ENCODE measurements at places on chromosomes 4 and X. TPM values are rescaled to one million over a fixed set of nuclear protein-coding genes. Genes with fewer than 3 reads are reported as not detected.

DNA sequence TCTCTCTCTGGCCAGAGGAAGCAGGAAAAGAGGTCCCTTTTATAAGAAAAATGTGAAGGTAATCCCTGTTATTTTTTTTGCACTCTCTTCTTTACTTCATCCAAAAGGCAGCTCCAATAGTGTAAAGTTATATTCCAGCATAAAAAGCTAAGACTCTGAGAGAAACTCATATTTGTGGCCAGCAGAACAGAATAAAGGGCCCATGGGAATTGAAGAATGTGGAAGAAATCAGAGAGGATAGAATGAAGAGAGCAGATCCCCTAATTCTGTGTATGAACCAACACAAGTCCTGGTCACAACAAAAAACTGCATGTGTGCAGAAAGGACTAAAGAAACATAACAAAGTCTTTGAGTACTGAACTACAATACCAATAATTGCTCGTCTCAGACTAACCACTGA, 22.3 kb downstream of the RPS6KA6 start:
- DNase-seq, result no peak
- no peaks in the 10 kb centered on the region for H3K36me3 ChIP-seq
- no peaks in the 10 kb centered on the region for H3K4me1 ChIP-seq

DNA sequence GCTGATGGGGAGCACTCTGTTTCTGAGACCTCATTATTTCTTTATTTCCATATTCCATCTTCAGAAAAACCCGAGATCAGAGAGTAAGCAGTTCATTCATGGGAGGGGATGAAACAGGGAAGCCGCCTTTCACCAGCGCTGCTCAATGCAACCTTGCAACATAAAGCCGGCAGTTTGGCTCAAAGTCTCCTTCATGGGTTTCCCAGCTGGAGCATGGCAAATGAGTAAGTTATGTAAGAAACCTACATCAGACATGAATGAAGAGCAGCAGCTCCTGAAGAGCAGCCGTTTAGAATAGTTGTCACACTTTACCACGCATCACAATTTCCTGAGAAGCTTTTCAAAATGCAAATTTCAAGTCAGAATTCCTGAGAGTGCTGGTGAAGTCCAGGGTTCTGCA, 578.8 kb downstream of the FSTL5 start:
- no peak overlapping the region for H3K27ac ChIP-seq
- H3K4me3 ChIP-seq, result no peak overlapping the region
- H3K4me1 ChIP-seq, result no peaks in the 10 kb centered on the region
- no peak for DNase-seq

GRCh38 chr4:151418385-151418784, 9.4 kb downstream of the FHIP1A start:
- H3K27me3 ChIP-seq, result no peaks in the 10 kb centered on the region
- DNase-seq, result no peak
- no peaks in the 10 kb centered on the region for H3K36me3 ChIP-seq
- no peaks in the 10 kb centered on the region for H3K4me1 ChIP-seq
- H3K4me3 ChIP-seq, result no peak overlapping the region

Gene FRAS1
- 6.4 TPM for total RNA-seq

- no peak overlapping the region for H3K27ac ChIP-seq
- no peaks in the 10 kb centered on the region for H3K36me3 ChIP-seq
- no peak overlapping the region for H3K4me3 ChIP-seq
- peaks cover 31% of the 10 kb centered on the region for H3K27me3 ChIP-seq
- H3K4me1 ChIP-seq, result no peaks in the 10 kb centered on the region
These were observed 12.3 kb downstream of the PITX2 start for GRCh38 chr4:110610620-110610939.

DNA sequence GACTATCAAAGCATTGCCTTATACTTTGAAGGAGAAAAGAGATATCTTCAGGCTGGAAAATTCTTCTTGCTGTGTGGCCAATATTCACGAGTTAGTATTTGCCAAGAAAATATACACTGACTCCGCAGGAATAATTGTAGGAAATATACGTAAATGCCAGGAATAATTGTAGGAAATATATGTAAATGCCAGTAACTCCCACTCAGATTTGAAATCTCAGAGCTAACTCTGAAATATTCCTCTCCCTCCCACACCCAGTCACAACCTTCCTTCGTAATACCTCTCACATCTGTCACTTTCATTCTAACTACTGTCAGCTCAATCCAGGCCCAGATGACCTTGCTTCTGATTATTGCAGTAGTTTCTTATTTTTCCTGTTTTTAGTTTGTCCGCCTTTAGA, 73.5 kb downstream of the WDR19 start:
- no peak overlapping the region for H3K4me3 ChIP-seq
- DNase-seq, result no peak
- H3K27me3 ChIP-seq, result no peaks in the 10 kb centered on the region
- no peaks in the 10 kb centered on the region for H3K4me1 ChIP-seq
- H3K27ac ChIP-seq, result no peak overlapping the region
- no peaks in the 10 kb centered on the region for H3K36me3 ChIP-seq

GRCh38 chrX:48918643-48919340, at the start of gene PIM2:
PIM2 (minus strand) TSS chrX:48919024; CDS start chrX:48918834, 190 bp downstream.
- H3K27ac ChIP-seq, result peak within 1 kb of the TSS; percentile 84
- no peaks in the 10 kb centered on the region for H3K36me3 ChIP-seq
- H3K4me3 ChIP-seq, result peak within 1 kb of the TSS; percentile 53
- H3K4me1 ChIP-seq, result no peaks in the 10 kb centered on the region
- no peaks in the 10 kb centered on the region for H3K27me3 ChIP-seq
- DNase-seq, result peak; percentile 93

Gene ABLIM2
- 7.3 TPM for total RNA-seq

Gene CXCR3
- total RNA-seq, result not detected

- H3K27me3 ChIP-seq, result no peaks in the 10 kb centered on the region
- peak overlapping the region; percentile 81 for H3K27ac ChIP-seq
- no peak overlapping the region for H3K4me3 ChIP-seq
- peak; percentile 12 for DNase-seq
- H3K36me3 ChIP-seq, result no peaks in the 10 kb centered on the region
These were observed 19.4 kb upstream of the RAB40A start for GRCh38 chrX:103538728-103539127.

GRCh38 chr4:106650701-106651100, 282.1 kb upstream of the GIMD1 start:
- no peaks in the 10 kb centered on the region for H3K27me3 ChIP-seq
- no peak for DNase-seq
- no peak overlapping the region for H3K4me3 ChIP-seq
- H3K4me1 ChIP-seq, result no peaks in the 10 kb centered on the region
- H3K36me3 ChIP-seq, result no peaks in the 10 kb centered on the region

Gene RHOXF2
- total RNA-seq, result 10.0 TPM

- DNase-seq, result no peak
- H3K4me1 ChIP-seq, result no peaks in the 10 kb centered on the region
- no peak overlapping the region for H3K27ac ChIP-seq
These were observed 88.0 kb downstream of the GUCY2F start for GRCh38 chrX:109393859-109394258.

DNA sequence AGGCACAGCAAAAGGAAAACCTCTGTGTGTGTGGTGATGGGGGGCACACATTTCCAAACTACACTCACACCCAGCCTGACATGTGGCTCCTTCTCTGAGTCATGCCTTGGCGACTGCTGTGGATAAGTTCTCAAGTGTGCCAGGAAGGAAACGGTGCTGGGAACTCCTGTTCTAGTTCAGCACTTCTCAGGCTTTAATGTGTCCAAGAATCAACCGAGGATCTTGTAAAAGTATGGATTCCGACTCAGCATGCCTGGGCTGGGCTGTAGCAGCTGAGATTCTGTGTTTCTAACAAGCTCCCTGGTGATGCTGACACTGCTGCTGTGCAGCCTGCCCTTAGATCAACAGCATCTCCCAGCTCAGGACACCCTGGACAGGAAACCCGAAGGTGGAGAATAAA, 20.2 kb downstream of the CLNK start:
- no peak overlapping the region for H3K4me3 ChIP-seq
- peak; percentile 90 for DNase-seq
- H3K27me3 ChIP-seq, result no peaks in the 10 kb centered on the region
- H3K4me1 ChIP-seq, result peaks cover 3% of the 10 kb centered on the region
- H3K36me3 ChIP-seq, result no peaks in the 10 kb centered on the region

Gene GABRG1
- total RNA-seq, result not detected

- peak overlapping the region; percentile 66 for H3K27ac ChIP-seq
- H3K27me3 ChIP-seq, result no peaks in the 10 kb centered on the region
- no peak for DNase-seq
- H3K36me3 ChIP-seq, result no peaks in the 10 kb centered on the region
- H3K4me3 ChIP-seq, result no peak overlapping the region
These were observed 61.3 kb downstream of the ENPP6 start for GRCh38 chr4:184156163-184156920.

DNA sequence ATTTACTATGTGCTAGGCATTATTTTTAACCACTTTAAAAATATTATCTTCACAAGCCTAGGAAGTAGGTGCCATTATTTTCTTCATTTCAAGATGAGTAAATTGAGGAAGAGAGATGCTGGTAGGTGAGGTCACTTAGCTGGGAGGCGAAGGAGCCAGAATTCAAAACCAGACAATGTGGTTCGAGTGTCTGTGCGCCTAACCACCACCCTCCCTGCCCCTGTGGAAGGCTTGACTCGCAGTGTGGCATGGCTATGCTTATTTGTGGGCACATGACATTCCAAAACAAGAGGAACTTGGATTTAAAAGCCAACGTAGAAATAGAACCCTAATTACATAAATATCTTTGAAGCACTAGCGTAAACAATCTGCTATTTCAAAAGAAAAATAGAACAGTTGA, 226.6 kb upstream of the PITX2 start:
- H3K27me3 ChIP-seq, result no peaks in the 10 kb centered on the region
- H3K27ac ChIP-seq, result no peak overlapping the region
- DNase-seq, result no peak
- no peaks in the 10 kb centered on the region for H3K4me1 ChIP-seq
- no peak overlapping the region for H3K4me3 ChIP-seq

DNA sequence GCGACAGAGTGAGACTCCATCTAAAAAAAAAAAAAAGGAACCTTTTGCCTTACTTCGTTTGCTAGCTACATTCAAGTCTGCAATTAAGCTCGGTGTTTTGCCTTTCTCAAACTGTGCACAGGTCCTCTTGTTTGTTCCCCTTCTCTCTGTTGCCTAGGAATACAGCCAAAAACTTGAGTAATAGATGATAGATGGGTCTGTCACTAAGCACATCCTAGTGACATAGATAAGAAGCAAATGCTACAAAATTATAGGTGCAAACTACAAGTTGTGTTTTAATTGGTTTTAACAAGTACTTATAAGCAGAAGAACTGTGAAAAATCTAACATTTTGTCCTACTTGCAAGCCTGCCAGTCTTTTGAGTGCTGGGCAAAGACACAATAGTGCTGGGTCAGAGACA, 95.2 kb downstream of the SNCA start:
- H3K27me3 ChIP-seq, result no peaks in the 10 kb centered on the region
- H3K4me3 ChIP-seq, result no peak overlapping the region
- no peak for DNase-seq

- DNase-seq, result no peak
- H3K36me3 ChIP-seq, result no peaks in the 10 kb centered on the region
- H3K27me3 ChIP-seq, result no peaks in the 10 kb centered on the region
- H3K4me1 ChIP-seq, result no peaks in the 10 kb centered on the region
- H3K27ac ChIP-seq, result no peak overlapping the region
These were observed 129.6 kb upstream of the MED14 start for GRCh38 chrX:40864972-40865371.

Gene MAGEA4
- total RNA-seq, result not detected

DNA sequence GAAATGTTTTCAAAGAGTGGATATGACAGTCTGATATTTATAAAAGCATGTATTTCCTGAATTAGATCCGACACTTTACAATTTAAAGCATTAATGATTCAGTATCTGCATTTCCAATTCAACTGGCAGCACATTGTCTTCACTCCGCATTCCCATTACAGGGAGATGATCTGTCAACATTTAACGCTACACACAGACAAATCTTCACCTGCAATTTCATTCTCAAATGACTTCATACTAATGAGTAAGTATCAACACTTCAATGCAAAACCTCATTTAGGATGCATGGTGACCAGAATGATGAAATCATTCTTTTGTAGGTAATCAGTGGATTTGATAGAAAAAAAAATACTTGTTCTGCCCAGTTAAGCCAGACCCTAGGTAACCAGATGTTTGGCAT, 749.6 kb downstream of the CENPC start:
- no peak overlapping the region for H3K4me3 ChIP-seq
- no peaks in the 10 kb centered on the region for H3K36me3 ChIP-seq
- H3K27me3 ChIP-seq, result no peaks in the 10 kb centered on the region
- no peak overlapping the region for H3K27ac ChIP-seq
- no peaks in the 10 kb centered on the region for H3K4me1 ChIP-seq

Gene ITIH6
- total RNA-seq, result 1.0 TPM

- no peak overlapping the region for H3K4me3 ChIP-seq
- H3K36me3 ChIP-seq, result no peaks in the 10 kb centered on the region
- H3K4me1 ChIP-seq, result no peaks in the 10 kb centered on the region
- DNase-seq, result no peak
- no peak overlapping the region for H3K27ac ChIP-seq
- no peaks in the 10 kb centered on the region for H3K27me3 ChIP-seq
These were observed 44.3 kb downstream of the CNGA1 start for GRCh38 chr4:47972181-47972580.

Gene PPP4R3C
- 0.91 TPM for total RNA-seq

GRCh38 chrX:137945470-137945869, 379.5 kb downstream of the ZIC3 start:
- H3K27ac ChIP-seq, result no peak overlapping the region
- no peaks in the 10 kb centered on the region for H3K36me3 ChIP-seq
- no peaks in the 10 kb centered on the region for H3K27me3 ChIP-seq
- DNase-seq, result no peak

DNA sequence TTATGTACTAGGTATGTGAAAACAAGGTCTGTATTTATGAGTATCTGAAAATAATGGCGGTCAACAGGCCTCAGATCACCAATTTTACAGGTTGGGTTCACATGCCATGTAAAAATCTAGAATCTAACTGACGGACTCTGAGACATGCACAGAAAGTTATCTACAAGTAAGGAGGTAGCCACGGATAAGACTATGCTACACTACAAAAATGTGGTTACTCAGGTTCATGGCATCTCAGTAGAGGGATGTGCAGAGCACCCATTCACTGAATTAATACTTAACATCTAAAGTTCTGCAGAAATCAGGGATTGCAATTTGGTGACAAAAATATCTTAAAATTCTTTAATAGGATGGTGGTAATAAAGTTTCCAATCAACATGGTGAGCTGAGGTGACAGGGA, 155.9 kb downstream of the APBB2 start:
- no peak for DNase-seq
- no peak overlapping the region for H3K4me3 ChIP-seq
- no peaks in the 10 kb centered on the region for H3K27me3 ChIP-seq
- H3K27ac ChIP-seq, result no peak overlapping the region
- H3K4me1 ChIP-seq, result no peaks in the 10 kb centered on the region

DNA sequence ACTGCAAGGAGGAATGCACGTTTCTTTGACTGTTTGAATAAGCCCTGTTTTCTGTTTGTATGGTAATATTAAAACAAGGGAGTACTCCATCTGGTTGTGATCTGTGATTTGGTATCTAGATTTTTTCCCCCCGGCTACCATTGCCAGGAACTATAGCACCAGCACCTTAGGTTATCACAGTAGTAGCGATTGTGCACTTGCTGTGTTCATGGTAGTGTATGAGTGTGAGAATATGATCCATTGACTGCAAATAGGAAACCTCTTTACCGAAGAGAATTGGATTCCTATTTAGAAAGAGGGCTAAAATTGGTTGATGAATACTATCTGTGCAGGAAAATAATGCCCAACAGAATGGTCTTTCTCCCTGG, 69.9 kb downstream of the LARP7 start:
- no peak for DNase-seq
- H3K4me3 ChIP-seq, result no peak overlapping the region
- no peaks in the 10 kb centered on the region for H3K4me1 ChIP-seq
- no peak overlapping the region for H3K27ac ChIP-seq
- no peaks in the 10 kb centered on the region for H3K27me3 ChIP-seq

Data from prostate gland (tissue), 2 donors.